T-helper 17 cell (primary cell): ENCODE measurements at places on chromosomes 4 and X.

- DNase-seq, result no peak
These were observed 34.3 kb upstream of the TACR3 start for GRCh38 chr4:103753868-103754653.

- no peak for DNase-seq
These were observed 38.0 kb downstream of the DHRSX start for GRCh38 chrX:2462780-2463179.

DNA sequence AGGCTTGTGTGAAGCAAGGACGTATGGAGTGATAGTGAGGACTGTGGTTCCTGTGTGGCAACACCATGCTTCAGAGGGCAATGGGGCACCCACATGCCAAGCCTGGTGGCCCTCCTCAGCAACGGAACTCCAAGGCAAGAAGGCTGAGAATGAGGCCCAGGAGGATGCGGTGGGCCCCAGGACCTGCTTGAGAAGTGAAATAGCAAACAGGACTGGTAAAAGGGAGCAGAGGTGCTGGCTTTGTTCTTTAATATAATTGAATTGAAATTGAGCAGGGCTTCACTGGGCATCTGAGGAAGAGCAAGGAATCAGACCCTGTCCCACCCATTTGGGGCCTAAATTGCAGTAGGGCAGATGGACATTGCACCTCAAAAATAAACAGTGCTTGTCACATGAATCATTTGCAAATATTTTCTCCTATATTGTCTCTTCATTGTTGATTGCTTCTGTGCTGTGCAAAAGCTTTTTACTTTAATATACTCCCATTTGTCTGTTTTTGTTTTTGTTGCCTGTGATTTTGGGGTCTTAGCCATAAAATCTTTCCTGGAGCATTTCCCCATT, 2.3 kb downstream of the TMEM187 start:
- no peak for DNase-seq

DNA sequence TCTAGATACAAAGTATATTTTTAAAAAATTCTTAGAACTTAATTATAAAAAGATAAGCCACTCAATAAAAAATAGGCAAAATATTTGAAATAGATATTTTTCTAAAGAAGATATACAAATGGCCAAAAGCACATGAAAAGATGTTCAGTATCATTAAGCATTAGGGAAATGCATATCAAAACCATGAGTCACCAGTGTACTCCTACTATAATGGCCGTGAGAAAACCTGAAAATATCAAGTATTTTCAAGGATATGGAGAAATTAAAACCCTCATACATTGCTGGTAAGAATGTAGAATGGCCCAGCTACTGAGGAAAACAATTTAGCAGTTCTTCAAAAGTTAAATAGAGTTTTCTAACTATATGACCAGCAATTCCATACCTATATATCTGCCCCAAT, 337.9 kb downstream of the CAMK2D start:
- DNase-seq, result no peak

- no peak for DNase-seq
These were observed 92.3 kb downstream of the BCOR start for GRCh38 chrX:40005292-40006011.

GRCh38 chr4:48436318-48436717, 46.8 kb upstream of the SLC10A4 start:
- no peak for DNase-seq

GRCh38 chrX:100721328-100721727, 10.6 kb downstream of the SYTL4 start:
- no peak for DNase-seq

GRCh38 chr4:10530137-10530786, 73.0 kb upstream of the ZNF518B start:
- DNase-seq, result no peak

DNA sequence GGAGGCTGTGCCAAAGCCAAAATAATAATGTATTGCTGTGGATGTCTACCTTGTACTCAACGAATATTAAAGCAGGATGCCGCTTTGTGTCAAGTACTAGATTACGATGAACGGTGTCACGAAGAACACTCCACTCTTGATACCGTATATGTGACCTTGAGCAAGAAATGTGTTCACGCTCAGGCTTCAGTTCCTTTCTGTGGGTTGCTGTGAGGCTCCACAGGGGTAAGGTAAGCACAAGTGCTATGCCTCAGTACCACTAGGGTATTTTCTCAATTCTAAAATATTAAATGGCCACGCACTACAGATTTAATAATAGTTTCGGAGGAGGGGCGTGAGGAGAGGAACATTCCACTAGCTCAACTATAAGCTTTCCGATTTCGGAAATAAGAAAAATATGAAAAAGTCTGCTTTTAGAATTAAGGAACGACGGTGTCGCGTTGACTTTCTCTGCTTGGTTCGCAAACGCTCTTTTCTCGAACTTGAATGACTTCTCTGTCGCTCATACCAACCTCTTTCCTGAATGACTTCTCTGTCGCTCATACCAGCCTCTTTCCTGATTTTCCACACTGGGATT, 607 bp upstream of the SCOC start:
- no peak for DNase-seq

GRCh38 chrX:132277953-132278614, 58.8 kb upstream of the RAP2C start:
- DNase-seq, result no peak

DNA sequence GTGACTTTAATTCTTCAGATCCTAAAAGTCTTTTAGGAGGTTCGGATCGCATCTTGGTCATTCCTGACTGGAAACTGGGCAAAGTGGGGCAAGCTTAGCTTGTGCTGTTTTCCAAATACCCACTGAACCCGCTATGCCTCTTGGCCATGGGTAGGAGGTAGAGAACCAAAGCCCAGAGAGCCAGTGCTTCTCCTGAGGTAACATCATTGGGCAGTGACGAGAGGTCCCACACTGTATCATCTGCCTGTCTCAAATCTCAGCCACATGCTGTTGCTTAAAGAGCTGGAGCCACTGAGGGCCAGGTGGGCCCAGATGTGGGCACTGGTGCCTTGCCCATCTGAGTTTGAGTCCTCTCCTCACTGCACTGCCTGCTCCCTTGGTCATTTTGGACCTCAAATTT, 68.2 kb downstream of the SLC2A9 start:
- no peak for DNase-seq

GRCh38 chrX:24133312-24133711, 16.2 kb upstream of the ZFX start:
- DNase-seq, result no peak

- no peak for DNase-seq
These were observed 22.1 kb downstream of the STAP1 start for GRCh38 chr4:67580577-67580976.

GRCh38 chrX:33211356-33212260, at the start of gene DMD:
TSS of gene DMD (minus strand) at chrX:33211549. CDS start at chrX:33211312, 237 bp downstream.
- DNase-seq, result no peak

GRCh38 chrX:123455693-123456092, 271.6 kb downstream of the GRIA3 start:
- no peak for DNase-seq

- no peak for DNase-seq
These were observed 408.6 kb downstream of the FAM47B start for GRCh38 chrX:35351212-35351611.

GRCh38 chrX:96841325-96841724, 42.4 kb upstream of the RPA4 start:
- no peak for DNase-seq

GRCh38 chr4:21726255-21726815, 222.2 kb downstream of the KCNIP4 start:
- DNase-seq, result no peak

GRCh38 chrX:88438209-88438608, 308.8 kb upstream of the CPXCR1 start:
- no peak for DNase-seq

DNA sequence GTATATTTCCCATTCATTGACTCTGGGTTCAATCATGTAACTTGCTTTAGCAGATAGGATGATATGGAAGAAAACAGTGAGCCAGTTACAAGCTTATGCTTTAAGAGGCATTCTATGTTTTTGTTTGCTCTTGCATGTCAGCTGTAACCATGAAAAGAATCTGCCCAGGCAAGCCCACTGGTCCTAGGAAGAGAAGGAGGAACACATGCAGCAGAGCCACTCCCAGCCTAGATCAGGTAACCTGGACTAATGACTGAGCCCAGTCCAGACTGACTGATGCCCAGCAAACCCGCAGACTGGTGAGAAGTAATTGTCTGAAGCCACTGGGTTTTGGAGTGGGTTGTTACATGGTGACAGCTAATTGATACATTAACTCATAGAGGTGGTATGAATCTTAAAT, 167.9 kb downstream of the COL4A6 start:
- no peak for DNase-seq

- DNase-seq, result no peak
These were observed 1.4 kb downstream of the SLC16A2 start for GRCh38 chrX:74422576-74423288.

DNA sequence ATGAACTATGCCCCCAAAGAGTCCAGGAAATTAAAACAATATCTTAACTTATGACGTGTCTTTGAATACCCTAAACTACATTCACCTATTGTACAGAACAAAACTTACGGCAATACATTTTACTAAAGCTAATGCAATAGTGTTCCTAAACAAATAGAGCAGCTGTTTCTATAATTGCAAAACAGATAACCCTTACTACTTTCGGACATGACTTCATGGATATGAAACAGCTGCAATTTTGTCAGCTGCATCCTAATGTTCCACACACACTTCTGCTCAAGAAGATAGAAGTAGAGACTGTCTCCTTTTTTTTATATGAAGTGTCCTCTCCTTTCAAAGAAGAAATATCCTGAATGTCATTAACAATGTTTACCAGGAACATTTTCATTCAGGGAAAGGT, 174.9 kb downstream of the ACTRT1 start:
- no peak for DNase-seq

DNA sequence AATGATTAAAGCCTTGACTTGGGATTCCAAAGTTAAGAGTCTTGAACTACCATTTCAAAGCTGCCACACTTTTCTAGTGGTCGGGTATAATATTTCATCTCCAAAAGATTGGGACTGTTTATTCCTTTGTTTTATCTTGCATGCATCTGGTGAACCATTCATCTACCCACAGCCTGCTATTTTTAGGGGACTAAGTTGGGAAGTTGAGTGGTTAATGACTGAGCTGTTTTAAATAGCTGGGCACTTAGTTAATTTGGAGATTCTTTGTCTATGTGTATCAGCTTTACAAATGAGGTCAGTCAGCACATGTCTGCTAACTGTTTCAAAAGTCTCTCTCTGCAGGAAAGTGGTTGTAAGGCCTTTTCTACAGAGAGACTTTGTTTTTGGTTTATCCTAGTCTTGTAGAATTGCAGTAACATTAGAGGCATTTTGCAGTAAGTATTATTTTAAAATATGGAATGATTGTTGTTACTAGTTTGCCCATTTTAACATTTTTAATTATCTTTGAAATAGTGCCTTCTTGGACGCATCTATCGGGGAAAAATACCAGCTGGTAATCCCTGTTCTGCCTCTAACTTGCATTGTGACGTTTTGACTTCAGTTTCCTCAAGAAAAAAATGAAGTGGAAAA, 8.2 kb downstream of the BMP2K start:
- no peak for DNase-seq

GRCh38 chrX:67100031-67100884, 443.6 kb upstream of the AR start:
- DNase-seq, result no peak

- no peak for DNase-seq
These were observed 293.2 kb upstream of the PRPS2 start for GRCh38 chrX:12497832-12498591.

GRCh38 chr4:105630670-105631655, 77.5 kb downstream of the INTS12 start:
- DNase-seq, result no peak

DNA sequence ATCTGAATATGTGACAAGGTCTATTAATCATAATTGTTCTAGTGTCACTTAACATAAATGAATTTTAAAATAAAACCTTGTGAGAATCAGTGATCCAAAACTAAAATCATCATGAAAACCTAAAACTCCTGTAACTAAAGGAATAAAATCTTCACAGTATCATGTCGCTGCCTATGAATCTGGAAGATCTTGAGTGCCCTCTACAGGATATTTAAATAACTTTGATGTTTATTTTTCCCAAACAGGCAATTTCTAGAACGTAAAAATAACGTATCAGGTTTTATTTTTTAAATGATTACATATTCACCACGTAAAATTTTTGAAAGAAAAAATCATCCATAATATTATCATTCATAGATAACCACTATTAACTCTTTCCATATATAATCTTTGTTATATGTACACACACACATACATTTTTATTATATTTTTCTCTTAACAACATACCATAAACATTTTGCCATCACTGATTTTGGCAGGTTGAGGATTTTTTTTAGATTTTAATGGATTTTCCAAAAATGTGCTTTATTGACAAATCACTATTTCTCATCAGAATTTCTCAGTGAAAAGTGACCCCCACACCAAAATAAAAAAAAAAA, 79.6 kb downstream of the COMMD8 start:
- no peak for DNase-seq

GRCh38 chrX:137563681-137564651, 2.0 kb upstream of the ZIC3 start:
- no peak for DNase-seq

GRCh38 chrX:115324194-115324593, 34.7 kb downstream of the LUZP4 start:
- no peak for DNase-seq

- DNase-seq, result no peak
These were observed 29.6 kb downstream of the MFAP3L start for GRCh38 chr4:169996379-169997240.

- no peak for DNase-seq
These were observed 5.2 kb downstream of the KLF3 start for GRCh38 chr4:38669208-38669607.

DNA sequence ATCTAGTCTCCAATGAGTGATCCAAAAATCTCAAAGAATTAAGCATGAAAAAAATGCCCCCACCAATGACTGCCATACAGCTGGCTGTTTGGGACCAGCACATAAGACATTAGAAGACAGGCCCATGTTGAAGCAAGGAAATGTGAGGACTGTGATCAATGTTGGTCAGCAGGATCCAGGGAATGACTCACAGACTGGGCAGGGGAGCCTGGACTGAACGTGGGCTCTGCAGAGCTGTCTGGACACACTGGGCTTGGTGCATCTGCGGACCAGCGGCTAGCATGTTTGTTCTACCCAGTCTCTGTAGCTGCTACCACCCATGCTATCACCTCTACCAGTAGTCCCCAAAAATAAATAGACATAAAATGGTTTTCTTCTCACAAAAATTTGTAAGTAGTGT, 108.6 kb downstream of the PALLD start:
- DNase-seq, result no peak

DNA sequence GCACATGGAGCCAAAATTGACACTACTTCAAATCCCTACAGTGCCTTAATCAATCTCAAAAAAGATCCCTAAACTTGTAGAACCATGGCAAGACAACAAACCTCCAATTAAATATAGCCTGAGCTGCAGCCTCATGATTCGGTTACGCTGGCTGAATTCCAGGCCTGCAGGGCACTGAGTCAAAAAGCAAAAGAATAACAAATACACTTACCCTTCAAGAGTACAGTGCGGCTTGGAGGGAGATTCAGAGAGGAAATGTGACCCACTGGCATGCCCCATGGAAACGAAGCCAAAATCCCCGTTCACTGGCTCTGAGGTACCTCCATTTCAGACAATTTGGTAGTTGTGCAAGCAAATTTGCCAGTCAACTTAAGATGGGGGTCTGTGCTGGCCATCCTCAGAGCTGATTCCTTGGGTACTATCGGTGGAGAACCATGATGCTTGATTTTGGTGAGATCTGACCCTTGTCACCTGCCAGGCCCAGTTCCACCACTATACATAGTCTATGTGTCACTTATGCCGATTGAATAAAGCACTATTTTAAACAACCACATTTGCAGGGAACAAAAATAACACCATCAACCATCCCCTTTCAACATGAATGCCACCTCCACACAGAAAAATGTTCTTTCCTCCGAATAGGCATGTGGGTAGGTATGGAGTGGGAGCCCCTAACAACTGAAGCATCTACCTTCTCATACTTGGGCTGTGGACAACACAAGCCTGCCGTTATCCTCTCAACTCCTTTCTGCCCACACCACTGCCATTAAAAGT, 2.1 kb downstream of the C4orf54 start:
- no peak for DNase-seq
